ENCODE measurements at places on chromosomes 12 and 14. TPM values are rescaled to one million over a fixed set of nuclear protein-coding genes. Genes with fewer than 3 reads are reported as not detected.

Gene CLEC1B
- total RNA-seq, result not detected

Gene PCED1B
- 0.55 TPM for total RNA-seq

DNA sequence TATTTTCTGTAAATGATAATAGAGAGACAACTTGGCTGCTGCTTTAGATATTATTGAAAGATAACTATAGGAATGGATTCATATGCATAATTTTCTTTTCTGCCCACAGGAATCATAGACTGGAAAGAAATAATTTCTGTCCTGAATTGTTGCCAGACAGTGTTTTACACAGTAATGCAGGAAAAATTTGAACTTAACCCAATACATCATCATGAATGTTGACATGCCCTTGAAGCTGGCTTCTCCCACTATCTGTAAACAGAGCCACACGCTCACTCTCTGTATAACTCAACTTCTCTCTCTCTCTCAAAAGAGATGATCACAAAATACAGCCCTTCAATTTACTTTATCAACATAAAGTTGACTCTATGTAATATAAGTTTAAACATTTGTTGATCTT, 56.6 kb downstream of the PAX9 start:
- H3K27me3 ChIP-seq, result peaks cover 20% of the 10 kb centered on the region
- H3K4me3 ChIP-seq, result no peak overlapping the region
- no peaks in the 10 kb centered on the region for H3K4me1 ChIP-seq
- no peak overlapping the region for H3K27ac ChIP-seq
- H3K36me3 ChIP-seq, result no peaks in the 10 kb centered on the region
- no peak for DNase-seq

- H3K27me3 ChIP-seq, result no peaks in the 10 kb centered on the region
- no peak overlapping the region for H3K4me3 ChIP-seq
- H3K4me1 ChIP-seq, result peaks cover 38% of the 10 kb centered on the region
Measured at GRCh38 chr12:31533470-31533869, 57.5 kb downstream of the DENND5B start.
